ENCODE measurements at places on chromosomes 12 and 14.

DNA sequence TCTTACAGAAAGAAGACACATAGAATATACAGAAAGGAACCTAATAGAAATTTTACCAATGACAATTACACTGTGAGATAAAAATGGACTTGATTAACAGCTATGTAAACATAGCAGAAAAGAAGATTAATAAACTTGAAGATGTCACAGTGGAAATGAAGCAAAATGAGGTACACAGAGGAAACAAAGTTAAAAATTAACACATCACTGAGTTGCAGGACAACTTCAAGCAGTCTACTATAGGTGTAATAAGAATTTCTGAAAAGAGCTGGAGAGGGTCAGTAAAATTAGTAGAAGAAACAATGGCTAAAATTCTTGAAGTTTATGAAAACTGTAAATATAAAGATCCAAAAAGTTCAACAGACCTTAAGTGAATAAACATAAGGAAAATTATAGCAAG lies 738.7 kb downstream of the C12orf50 start:
- DNase-seq = no peak

DNA sequence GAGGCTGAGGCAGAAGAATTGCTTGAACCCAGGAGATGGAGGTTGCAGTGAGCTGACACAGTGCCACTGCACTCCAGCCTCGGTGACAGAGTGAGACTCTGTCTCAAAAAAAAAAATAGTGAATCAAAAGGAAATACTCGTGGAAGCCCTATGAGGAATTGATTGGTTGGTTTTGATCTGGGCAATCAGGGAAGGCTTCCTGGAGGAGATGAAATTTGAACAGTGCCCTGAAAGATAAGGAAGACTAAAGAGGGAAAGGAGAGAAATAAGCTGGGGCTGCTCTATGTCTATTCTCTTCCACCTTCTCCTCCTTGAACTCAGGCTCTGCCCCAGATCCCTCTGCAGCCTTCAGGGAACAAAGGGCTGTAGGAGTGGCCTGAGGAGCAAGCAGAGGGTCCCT lies 54.1 kb downstream of the IRF2BPL start:
- DNase-seq = no peak

DNA sequence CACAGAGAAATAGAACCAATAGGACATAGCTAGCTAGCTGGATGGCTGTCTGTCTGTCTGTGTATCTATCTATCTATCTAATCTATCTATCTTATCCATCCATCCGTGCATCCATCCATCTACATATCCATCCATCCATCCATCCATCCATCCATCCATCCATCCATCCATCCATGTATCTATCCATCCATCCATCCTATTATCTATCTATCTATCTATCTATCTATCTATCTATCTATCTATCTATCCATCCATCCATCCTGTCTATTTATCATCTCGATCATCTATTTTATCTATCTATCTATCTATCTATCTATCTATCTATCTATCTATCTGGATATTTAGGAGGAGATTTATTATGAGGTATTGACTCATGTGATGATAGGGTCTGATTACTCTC lies 84.9 kb downstream of the DNAH10 start:
- no peak for DNase-seq

DNA sequence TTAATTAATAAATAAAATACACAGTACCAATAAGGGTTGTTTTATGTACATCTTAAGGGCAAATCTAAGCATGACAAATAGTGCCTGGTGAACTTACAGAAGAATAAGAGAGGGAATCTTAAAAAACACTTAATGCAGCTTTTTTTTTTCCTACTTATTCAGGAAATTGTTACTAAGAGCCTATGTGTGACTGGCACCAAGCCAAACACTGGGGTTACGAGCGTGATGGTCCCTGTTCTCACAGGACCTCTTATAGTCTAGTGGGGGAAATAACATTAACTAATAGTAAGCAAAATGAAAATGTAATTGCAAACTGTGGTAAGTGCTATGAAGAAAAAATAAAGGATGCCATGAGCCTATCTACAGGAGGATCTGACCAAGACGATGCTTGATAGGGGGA lies 53.6 kb downstream of the RTN1 start:
- DNase-seq = no peak

GRCh38 chr12:107126796-107127481 lies 33.6 kb upstream of the CRY1 start:
- DNase-seq = no peak

- DNase-seq = no peak
Measured at GRCh38 chr12:116172224-116172849, 105.2 kb downstream of the MED13L start.

GRCh38 chr12:58647495-58647894 lies 272.8 kb downstream of the LRIG3 start:
- DNase-seq = no peak

DNA sequence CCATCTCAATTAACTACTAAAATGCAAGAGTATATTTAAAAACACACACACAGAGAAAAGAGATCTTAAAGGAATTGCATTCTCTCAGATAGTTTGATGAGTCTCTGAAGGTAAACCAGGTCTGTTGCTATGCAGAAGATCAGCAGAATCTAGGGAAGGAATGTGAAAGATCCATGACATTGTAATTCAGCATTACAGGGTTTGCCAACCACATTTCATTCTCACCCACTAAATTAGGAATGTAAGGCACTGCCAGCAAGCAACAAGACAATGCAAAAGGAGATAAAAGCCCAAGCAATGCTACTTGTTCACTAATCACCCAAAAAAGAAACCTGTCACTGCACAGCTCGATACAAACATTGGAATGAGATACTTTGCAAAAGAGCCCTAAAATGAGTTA lies 106.3 kb downstream of the LRIG3 start:
- DNase-seq = no peak

GRCh38 chr12:52913431-52913821 lies 8.6 kb upstream of the KRT8 start:
- DNase-seq = no peak

DNA sequence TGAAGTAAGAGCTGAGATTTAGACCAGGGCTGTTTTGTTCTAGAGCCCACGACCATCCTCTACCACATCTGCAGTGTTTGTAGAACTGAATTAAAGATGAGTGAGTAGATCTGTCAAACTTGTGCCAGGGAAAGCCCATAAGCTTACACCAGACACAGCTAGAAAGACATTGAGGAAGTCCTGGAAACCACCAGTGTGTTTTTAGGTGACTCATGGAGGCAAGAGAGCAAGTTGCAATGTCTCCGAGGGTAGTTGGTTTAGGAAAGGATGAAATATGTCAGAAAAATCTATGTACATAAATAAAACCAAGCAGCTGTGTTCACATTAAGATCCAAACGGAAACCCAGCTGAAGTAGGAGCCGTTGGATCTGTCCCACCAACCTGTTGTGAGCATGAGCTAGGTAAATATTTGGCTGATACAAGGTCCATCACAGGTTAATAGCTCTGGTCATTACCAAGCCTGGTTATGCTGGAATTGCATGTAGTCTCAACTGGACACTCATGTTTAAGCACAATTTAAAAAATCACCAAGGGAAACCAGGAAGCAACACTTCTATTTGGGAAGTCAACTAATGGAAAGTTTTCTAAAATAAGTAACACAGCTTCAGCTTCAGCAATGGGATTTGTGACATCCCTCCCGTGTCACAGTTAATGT lies 49.9 kb upstream of the PLEKHG3 start:
- DNase-seq = no peak

- no peak for DNase-seq
Measured at GRCh38 chr14:68148276-68148675, 328.7 kb downstream of the RAD51B start.

DNA sequence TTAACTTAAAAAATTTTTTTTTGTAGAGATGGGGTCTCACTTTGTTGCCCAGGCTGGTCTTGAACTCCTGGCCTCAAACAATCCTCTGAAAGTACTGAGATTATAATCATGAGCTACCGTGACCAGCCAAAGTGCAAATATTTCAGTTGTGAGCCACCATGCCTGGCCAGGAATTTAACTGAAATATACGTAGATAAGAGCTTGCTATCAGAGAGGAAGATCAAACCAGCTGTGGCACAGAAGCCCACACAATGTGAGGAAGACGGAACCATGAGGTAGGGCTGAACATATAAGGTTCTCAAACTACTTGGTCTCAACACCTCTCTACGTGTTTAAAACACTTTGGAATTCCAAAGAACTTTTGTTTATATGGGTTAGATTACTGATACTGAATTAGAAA lies 29.1 kb downstream of the ATG14 start:
- DNase-seq = no peak

DNA sequence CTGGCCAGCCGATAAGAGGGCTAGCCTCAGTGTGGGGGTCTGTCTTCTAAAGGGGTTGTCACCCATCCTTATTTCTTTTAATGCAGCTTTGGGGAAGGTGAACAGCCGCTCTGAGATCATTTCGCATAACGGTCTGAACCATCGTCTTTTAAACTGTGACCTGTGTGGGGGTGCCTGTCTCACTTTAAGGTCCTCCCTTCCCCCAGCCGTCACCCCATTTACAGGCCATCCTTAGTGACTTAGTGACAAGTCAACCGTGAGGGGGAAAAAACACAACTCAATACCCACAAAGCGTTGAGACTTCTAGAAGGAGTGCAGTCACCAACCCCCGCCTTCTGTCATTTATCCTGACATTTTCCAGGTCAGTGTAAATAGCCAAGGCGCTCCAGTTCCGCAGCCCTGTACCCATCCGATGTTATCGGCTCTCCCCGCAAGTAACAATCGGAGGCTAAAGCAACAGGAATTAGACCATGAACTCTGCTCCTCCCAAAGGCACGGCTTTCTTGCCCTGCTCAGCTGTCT lies 505 bp upstream of the DENND5B start:
- DNase-seq = no peak

DNA sequence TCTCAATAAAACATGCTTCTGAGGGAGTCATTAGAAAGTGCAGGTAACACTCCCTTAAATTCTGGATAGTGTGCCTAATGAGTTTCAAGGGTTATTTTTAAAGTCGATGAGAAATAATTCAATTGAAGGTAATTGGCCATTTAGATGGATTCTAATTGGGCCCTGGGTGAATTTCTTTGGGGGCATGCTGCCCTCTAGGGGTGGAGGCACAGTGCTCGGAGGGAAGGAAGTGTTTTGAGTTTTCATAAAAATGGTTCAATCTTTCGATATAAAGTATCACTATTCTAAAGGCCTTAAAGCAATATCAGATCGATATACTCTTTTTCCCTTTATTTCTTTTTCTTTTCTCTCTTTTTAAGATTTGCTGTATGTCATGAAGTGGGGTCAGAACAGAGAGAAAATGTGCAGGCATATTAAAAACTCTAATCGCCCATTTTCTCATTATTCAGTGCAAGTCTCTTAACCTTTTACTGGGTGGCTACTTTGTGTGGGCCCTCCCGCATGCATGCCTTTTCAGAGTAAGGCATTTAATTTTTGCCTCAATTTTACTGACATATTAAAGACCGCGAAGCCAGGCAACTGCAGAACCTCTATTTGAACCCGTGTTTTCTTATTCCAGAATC lies 25.5 kb downstream of the NKX2-8 start:
- DNase-seq = no peak

DNA sequence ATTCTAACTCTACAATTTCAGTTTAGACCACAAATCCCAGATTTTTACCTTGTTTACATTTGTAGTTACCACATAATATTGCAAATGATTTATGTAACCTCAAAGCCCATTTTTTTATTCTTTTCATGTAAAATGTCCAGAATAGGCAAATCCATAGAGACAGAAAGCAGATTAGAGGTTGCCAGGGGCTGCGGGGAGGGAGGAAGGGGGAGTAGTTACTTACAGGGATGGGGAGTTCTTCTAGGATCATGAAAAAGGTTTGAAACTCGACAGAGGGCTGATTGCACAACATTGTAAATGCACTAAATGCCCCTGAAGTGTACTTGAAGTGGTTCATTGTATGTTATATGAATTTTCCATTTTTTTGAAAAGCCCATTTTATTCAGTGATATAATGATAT lies 66.5 kb downstream of the PPP2R5C start:
- DNase-seq = no peak

DNA sequence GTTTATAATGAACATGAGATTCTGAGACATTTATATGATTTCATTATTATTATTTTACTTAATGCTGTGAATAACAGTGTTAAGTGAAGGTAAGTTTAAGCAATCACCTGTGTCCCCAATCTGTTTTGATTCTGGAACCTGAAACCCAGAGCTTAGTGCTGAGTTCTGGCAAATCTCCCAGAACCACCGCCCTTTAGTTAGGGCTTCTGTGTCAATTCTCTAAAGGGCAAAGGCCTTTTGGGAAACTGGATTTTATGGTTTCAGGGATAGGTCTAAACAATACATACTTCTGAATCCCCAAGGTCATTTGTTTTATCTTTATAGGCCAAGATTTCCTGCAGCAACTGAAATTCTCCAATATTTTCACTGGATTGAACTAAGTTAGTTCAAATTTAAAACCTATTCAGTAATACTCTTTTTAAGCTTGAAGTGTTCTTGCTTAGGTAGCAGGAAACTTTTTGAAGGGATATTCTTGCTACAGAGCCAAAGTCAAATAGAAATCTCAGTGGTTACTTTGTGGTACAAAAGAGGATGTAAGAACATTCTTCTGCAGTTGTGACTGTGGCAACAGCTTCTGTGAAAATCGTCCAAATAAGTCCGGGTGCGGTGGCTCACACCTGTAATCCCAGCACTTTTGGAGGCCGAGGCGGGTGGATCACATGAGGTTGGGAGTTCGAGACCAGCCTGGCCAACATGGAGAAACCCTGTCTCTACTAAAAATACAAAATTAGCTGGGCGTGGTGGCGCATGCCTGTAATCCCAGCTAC lies 10.0 kb upstream of the PKP2 start:
- DNase-seq = no peak

GRCh38 chr12:124764451-124764850 lies 99.2 kb downstream of the SCARB1 start:
- no peak for DNase-seq

GRCh38 chr14:70788898-70789297 lies 20.4 kb downstream of the MAP3K9 start:
- no peak for DNase-seq

DNA sequence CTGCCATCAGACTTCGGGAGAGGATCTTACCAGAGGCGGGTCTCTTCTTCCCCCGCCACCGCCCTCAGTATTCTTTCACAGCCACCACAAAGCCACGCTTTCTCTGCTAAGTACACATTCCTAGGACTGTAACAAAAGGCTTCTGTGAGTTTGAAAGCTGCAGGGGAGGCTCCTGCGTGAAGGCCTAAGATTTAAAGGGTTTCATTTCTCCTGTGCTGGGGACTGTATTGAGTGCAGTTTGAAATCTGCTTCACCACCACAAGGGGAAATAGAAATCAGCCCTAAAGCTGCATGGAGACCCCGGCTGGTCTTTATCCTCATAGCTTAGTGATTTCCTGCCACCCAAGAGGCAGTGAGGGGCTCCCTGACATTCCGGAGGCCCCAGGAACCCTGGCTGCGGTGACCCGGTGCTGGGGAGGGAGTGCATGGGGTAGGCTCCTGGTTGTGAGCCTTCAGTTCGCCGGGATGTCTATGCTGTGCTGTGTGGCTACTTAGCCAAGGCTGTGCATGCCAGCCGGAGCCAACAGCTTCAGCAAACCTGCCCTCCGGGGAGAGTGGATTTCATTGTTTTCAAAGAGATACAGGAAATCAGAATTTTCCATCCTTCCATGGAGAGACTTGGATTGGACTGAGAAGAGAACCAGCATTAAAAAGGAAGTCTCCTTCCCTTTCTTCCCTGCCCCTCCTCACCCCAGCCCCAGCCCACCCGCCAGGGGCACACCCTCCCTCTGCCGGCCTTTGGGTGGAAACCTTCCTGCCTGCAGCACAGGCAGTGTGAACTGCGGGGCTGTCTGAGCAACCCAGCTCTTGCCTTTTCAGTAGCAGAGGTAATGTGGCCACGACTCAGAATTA lies 163.3 kb downstream of the ETV6 start:
- no peak for DNase-seq

Data from D721Med (cell line).